ENCODE measurements at places on chromosomes 11 and 22. TPM values are rescaled to one million over a fixed set of nuclear protein-coding genes. Genes with fewer than 3 reads are reported as not detected.

Gene PAMR1
- total RNA-seq: 1.7 TPM

Gene SMIM35
- not detected for total RNA-seq

Gene UCP3
- total RNA-seq: under 0.01 TPM

Gene GNAZ
- total RNA-seq: 2.4 TPM

Gene ZNF70
- total RNA-seq: 3.8 TPM

Gene FXYD6
- total RNA-seq: 8.7 TPM

Gene TCN1
- total RNA-seq: 8.7 TPM

Gene RIBC2
- total RNA-seq: 4.5 TPM

Gene ACR
- total RNA-seq: not detected

Gene OR8A1
- total RNA-seq: not detected

Gene GPR83
- total RNA-seq: under 0.01 TPM

Gene CLMP
- total RNA-seq: 8.0 TPM

Gene SLC22A12
- not detected for total RNA-seq

Measured in melanocyte of skin (primary cell).